ENCODE measurements at places on chromosomes 3 and 15.
A peak's percentile ranks its signal among the peaks of the same experiment; 100 is the strongest.

- DNase-seq = no peak
These were observed 50.2 kb downstream of the CRYBG3 start for GRCh38 chr3:97871801-97872524.

DNA sequence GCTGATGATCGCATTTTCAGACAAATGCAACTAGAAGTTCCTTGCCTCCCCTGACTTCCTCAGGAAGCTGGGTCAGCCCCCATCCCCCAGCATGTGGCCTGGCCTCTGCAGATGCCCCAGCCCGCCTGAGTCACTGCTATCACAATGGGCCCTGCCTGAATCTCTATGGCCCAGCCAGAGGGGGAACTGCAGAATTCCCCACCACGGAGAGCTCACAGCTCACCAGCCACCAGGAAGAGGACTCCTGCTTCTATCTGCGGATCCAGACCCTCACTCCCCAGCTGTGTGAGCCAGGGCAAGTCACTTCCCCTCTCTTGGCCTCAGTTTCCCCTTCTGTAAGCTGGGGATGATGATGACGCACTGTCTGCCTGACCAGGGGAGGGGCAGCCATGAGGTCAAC lies 6.9 kb downstream of the PLXND1 start:
- DNase-seq = peak; percentile 86

- DNase-seq = no peak
These were observed 95.2 kb upstream of the RBMS3 start for GRCh38 chr3:29185706-29186105.

DNA sequence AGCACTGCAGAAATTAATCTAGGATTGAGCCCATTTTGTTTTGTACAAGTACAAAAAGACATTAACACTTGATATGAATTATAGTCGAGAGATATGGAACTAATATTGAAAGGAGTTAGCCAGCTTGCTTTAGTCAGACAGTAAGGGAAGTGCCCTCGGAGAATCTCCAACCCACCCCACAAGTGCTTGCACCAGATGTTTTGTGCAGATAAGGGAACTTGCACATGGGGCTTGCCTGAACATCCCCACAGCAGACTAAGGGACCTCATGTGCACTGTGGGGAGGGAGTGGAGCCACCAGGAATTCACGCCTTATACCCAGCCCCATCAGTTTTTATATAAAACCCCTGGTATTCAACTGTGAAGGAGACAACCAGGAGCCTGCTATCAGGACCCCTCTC lies 122.3 kb downstream of the EFHB start:
- DNase-seq = no peak

GRCh38 chr3:126109146-126109879 lies 25.4 kb upstream of the SLC41A3 start:
- no peak for DNase-seq

- DNase-seq = no peak
These were observed 10.2 kb upstream of the TIPARP start for GRCh38 chr3:156664011-156664830.

DNA sequence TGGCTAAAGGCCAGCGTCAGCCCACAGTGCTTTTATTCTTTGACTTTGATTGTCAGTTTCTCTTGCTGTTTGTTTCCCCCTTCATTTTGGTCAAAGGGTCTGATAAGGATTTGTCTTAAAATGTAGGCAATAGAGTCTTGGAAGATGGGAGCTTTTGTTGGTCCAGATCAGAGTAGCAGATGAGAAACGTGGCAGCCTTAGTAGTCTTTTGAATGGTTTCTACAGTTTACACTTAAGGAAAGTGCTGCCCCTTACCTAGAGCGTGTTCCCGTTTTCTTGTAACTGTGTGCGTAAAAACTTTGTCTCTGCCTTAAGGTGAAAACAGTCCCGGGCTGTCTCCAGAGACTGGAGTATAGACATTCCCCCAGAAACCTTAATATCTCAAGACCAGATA lies 630 bp downstream of the LXN start:
- no peak for DNase-seq

- no peak for DNase-seq
These were observed 80.9 kb upstream of the PRTG start for GRCh38 chr15:55823699-55824340.

DNA sequence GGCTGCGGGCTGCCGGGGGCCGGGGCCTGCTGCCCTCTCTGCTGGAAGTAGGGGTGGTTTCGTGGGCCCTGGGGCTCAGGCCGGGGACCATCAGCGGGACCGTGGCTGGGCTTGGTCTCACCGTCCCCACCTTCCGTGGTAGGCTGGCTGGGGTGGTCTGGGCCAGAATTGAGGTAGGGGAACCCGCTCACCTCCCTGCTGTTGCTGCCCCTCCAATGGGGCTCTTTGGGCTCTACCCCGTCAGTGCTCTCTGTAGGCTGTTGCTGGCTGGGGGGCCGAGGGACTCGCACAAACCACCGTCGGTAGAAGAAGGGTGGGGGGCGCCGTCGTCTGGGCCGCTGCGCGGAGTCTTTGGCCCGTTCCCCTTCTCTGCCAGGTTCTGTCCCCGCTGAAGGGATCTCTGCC lies 23.4 kb downstream of the RGMA start:
- DNase-seq = no peak

DNA sequence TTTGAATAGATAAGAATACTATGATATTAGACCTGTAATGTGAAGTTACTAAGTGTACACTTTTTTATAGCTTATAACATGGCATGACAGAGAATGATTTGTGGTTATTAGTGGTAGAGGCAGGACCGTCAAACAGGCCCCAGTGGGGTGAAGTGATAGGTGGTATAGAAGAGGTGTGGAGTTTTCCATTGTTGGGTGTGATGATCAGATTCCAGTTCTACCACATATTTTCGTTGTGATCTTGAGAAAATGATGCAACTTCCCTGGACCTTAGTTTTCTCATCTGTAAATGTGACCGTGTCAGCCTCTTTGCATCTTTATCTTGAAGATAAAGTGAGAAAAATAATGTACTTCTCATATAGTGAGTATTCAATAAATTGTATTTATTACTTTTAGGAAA lies 30.3 kb upstream of the UTS2B start:
- no peak for DNase-seq

GRCh38 chr15:33008284-33008995 lies 186.1 kb downstream of the FMN1 start:
- no peak for DNase-seq

DNA sequence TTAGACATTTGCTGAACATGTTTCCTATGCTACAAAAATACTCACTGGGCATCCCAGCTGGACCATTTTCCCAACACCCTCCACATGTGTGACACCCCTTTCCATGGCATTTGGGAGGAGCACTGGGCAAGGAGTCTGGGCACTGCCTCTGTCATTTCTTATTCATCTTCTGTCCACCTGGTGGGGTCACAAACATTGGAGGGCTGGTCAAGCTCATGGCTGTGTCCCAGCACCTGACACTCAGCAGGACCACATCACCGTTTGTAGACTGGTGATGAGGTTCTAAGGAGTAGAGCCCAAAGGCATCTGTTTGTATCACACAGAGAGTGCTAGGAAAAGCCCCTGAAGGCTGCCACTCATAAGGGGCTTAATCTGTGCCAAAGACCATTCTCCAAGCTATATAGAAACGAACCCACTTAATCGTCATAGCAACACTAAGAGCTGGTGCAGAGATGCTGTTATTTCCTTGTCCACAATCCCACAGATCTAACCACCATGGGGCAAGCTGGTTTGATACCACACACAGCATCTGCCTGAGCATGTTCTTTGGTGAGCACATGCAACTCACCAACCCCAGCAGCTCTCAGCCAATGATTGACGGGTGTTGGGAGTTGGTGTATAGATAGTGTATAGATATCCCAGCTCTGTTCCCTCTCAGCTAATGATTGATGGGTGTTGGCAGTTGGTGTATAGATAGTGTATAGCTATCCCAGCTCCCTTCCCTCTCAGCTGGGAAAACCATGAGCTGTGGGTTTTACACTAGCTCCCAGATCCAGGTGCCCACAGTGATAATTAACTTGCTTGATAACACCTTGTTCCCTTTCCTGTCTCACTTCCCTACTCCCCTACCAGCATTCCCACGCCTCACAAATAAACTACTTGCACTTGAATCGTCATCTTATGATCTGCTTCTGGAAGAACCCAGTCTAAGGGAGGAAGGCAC lies 42.7 kb upstream of the ATP2B2 start:
- DNase-seq = no peak

- peak; percentile 88 for DNase-seq
These were observed 757 bp downstream of the AVEN start for GRCh38 chr15:34038023-34038870.

DNA sequence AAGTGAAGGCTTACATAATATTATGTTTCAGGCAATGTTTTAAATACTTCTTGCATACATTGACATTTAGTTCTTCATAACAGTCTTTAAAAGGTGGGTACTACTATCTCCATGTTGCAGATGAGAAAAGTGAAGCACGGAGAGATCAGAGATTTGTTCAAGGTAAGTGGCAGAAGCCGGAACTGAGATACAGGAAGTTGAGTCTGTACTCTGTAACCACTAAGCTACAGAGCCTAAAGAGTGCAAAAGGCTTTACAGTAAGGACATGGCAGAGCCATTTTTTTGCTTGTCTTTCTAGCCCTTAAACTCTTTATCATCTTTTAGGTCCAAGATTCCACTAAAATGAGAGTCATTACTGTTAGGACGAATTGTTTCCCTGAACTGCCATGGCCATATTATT lies 186.5 kb upstream of the PEX5L start:
- no peak for DNase-seq

DNA sequence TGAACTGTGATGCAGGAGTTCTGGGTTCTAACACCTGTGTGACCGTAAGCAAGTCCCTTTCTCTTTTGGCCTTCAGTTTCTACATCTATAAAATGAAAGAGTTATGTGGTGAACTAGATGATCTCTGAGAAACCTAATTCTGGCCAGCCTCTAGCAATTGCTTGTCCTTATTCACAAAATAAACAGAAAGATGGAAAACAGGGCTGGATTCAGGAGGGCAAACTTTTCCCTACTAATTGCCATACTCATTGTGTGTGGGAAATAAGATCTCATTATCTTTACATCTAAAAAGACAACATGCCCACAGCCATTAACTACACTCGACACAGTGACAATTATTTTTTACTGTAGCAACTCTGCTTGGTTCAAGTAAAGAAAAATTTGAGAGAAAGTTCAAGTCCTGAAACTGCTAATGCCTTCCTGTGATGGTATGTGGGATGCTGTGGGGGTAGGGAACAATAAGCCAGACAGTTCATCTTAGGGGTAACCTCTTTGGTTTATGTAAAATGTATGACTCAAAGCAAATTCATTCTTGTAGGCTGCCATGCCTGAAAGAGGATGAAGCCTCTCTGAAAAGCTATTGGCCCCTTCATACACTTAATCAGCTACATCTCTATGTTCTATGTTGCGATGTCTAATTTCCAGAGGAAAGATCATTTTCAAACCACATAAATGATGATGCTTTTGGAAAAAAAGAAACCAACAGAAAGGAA lies 177.6 kb upstream of the BCL6 start:
- no peak for DNase-seq

GRCh38 chr15:48510976-48511375 lies 134.5 kb downstream of the FBN1 start:
- DNase-seq = no peak

DNA sequence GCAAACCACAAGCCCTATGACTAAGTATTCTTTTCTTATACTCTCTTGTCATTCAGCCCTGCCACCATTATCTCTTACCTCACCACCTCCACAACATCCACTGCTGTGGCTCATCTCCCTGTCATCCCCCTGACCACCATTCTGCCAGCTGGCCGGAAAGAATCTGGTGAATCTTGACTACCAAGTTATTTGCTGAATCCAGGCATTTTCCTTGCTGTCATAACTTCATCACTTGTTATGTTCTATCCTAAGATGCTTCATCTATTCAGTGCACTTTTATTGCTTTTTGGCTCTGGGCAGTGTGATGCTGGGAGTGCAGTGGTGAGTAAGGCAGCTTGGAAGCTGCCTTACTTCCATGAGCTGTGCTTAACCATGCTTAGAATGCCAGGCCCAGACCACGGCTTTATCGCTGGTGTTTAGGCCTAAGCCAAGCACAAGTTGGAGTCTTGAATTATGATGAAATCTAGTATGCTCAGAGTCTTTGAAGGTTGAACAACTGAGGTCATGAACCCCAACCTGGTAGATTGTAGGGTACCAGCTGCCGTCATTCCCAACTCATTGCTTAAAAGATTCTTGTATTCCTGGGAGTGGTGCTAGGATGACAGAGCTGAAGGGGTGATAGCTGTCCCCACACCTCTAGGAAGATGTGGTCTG lies 27.0 kb upstream of the APH1B start:
- no peak for DNase-seq

GRCh38 chr3:132311841-132312240 lies 5.4 kb upstream of the ACP3 start:
- DNase-seq = no peak

DNA sequence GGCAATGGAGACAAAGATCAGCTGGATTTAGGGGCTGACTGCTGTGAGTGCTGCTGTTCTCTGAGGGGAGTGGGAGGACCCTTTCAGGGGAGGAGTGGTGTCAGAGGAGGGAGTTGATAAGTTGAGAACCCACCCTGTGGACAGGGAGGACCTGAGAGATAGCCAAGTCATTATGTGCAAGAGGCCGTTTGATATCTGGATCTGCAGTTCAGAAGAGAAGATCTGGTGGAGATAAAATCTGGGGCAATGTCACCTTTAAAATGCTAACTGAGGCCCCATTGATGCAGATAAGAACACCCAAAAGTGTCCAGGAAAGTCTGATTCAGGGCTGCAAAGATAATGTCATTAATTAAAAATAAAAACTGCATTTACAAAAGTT lies 256.1 kb upstream of the HES1 start:
- DNase-seq = no peak

DNA sequence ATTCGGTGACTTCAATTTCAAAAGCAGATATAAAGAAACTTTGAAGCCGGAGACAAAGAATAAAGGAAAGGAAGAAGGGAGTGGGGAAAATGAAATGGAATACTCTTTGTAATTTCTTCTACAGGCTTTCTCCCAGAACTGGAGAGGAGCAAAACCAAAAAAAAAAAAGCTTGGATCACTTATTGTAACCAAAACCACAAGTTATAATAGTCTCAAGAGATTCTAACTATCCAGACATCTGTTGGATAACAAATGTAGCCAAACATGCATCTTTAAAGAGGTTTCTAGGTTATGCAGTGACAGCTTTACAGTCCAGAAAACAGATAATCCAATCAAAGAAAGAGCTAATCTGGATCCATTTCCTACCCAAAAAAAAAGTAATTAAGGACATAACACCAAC lies 36.2 kb downstream of the VGLL3 start:
- DNase-seq = no peak

GRCh38 chr3:114624571-114625181 lies 330.8 kb downstream of the TIGIT start:
- peak; percentile 71 for DNase-seq

GRCh38 chr15:43143203-43143941 lies 10.0 kb downstream of the TMEM62 start:
- DNase-seq = no peak

GRCh38 chr15:43516185-43516584 lies 1.2 kb upstream of the MAP1A start:
- no peak for DNase-seq

DNA sequence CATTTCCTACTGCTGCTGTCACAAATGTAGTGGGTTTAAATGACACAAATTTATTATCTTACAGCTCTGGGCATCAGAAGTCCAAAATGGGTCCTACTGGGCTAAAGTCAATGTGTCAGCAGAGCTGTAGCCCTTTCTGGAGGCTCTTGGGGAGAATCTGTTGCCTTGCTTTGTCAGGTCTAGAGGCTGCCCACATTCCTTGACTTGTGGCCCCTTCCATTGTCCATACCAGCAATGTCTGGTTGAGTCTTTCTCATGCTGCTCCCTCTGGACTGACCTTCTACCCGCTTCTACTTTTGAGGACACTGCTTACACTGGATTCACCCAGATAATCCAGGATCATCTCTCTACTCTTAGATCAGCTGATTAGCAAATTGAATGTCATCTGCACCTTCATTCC lies 3.0 kb downstream of the IL12A start:
- no peak for DNase-seq

All from lower lobe of right lung (tissue), 2 donors.